Fibroblast of the conjunctiva (primary cell): ENCODE measurements at places on chromosomes 6 and 20.

GRCh38 chr6:53090576-53090975, 25.4 kb downstream of the FBXO9 start:
- DNase-seq = no peak

DNA sequence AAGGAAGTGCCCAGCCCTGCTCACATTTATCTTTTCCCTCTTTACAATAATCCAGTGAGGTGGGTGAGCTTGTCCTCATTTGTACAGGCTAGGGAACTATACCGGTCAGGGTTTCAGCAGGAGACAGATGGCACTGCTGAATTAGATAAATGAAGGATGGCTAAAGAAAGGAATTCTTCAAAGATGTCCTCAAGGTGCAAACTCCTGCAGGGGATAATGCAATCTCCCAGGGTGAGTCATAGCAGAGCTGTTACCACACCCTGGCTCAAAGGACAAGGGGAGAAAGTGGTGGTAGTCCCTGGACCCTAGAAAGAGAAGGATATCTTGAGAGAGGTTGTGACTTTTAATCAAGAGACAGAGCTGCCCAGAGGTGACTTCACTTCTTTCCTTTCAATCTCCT, 66.7 kb downstream of the RFPL4B start:
- no peak for DNase-seq

DNA sequence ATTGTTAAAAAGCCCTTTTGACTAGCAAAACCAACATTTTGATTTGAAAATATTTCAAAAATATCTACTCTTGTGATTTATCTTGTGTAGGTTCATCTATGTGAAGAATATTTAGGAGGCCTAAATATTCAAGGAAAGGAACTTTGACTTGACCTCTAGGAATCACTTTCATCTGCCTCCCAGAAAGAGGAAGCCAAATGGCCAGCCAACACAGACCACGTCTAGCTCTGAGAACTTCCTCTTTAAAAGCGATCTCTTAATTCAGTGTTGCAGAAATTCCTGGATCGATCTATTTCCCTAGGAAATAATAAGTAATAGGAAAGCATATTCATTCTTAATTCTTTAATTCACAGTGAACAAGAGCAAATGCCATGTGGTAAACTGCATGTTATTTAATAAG, 9.6 kb upstream of the MOXD1 start:
- no peak for DNase-seq

GRCh38 chr6:156727715-156728385, 49.3 kb upstream of the ARID1B start:
- no peak for DNase-seq

- no peak for DNase-seq
Observed at GRCh38 chr6:125031385-125031784, 69.1 kb downstream of the RNF217 start.

DNA sequence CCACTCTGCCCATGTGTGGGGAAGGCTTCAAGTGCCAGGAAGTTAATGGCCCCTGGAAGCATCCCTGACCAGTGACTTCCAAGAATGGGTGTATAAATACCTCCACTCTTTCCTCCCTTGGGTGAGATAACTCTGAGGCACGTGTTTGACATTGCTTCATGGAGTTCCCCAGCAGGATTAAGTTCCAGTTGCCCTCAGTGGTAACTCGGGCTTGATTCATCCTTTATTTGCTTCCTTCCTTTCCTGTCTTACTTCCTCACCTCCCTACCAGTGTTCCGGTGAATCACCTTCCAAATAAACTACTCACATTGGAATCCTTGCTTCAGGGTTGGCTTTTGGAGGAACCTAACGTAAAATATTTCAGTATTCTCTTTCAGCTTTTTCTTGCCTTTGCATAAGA, 84.6 kb upstream of the JAG1 start:
- no peak for DNase-seq

GRCh38 chr6:41100871-41101287, 28.1 kb downstream of the NFYA start:
- no peak for DNase-seq

DNA sequence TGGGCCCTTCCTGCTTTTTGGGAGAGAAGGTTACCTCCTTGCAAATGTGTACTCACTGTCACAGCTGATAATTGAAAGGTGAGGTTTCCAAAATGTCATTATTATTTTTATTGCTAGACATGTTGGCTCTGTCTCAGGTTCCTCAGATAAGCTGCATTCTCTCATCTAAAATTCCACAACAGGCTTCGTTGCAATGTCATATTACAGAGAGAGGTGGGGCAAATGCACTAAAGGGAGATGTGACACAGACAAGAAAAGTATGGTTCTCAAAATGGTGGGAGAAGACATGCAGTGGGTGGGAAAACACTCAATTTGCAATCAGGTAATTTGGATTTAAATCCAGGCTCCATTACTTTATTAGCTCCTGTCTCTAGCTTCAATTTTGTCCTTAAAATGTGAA, 256.4 kb upstream of the POU3F2 start:
- no peak for DNase-seq

GRCh38 chr6:15081447-15081846, 164.4 kb upstream of the JARID2 start:
- DNase-seq = no peak

DNA sequence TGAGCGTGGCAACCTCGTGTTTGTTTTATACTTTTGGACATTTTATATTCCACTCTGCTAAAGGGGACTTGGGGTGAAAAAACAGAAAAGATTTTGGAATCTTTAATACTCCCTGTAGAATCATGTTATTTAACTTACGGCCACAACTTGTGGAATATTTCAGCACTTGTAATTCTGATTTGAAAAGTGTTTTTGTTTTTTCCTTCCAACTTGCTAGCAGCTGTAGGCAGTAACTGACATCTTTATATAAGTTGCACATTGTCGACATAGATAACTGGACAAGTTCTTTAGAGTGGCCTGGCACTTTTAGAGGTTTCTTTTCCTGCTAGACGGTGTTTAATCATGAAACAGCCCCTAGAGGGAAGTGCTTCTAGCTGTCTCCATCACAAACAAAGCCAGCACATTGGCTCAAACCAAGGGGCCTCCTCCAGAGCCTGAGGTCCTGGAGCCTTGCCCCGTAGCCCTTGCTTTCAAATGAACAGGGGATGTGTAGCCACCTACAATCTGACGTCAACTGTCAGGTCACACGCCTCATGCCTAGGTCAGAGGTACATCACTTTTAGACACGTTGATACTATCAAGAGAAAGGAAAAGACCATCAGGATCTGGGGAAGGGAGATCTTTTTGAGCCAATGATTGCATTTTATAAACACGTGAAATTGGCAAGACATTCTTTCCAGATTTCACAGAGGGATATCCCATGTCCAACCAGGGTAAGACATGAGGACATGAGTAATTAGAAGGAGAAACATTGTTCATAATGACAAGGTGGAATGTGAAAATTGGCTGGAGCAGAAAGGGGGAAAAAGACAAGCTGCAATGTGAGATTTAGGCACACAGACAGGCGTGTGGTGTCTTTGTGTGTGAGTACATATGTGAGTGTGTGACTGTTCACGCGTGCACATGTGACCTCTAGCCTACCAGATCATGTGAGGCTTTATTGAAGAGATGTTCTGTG, 92.1 kb downstream of the TXNDC5 start:
- DNase-seq = no peak

- no peak for DNase-seq
Observed at GRCh38 chr20:55353206-55353605, 652.1 kb downstream of the CBLN4 start.

DNA sequence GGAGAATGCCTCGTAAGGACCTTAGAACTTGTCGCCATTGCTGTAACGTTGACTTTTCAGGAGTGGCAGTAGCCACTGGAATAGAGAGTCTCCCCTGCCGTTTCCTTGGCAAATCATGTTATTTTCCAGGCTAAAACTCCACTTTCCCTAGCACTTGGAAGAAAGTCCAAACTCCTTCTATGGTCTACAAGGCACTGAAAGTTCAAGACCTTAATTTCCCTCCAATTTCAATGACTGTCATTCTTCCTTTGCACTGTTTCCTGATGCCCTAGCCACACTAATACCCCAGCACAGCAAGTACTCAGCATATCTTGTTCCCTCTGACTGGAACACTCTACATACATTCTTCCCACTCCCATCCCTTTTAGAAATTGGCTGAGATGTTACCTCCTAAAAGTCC, 1.8 kb upstream of the TBPL1 start:
- DNase-seq = no peak

GRCh38 chr6:129565366-129565765, 144.6 kb downstream of the ARHGAP18 start:
- no peak for DNase-seq

DNA sequence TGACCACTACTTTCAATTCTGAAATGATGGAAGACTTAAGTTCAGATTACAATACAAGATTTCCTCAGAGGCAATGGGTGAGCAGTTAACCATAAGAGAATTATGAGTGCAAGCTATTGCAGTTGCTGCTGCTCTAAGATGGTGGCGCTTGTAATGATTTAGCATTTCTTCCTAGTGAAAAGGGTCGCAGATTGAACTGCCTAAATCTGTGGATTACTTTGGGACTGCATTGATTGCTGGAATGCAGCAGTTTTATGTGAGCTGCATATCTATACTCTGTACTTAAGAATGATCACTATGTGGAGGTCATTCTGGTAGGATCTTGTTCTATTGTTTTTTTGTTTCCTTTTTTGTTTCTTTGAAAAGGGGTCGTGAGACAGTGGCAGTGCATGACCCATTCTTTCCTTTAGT, 5.3 kb downstream of the SCAF8 start:
- no peak for DNase-seq

GRCh38 chr6:134714679-134715078, 235.2 kb downstream of the ALDH8A1 start:
- DNase-seq = peak; percentile 37

- DNase-seq = no peak
Observed at GRCh38 chr20:39857835-39858234, 831.2 kb downstream of the MAFB start.

GRCh38 chr6:144049386-144049785, 41.3 kb upstream of the PLAGL1 start:
- no peak for DNase-seq

GRCh38 chr6:123418071-123418470, 218.7 kb downstream of the TRDN start:
- no peak for DNase-seq

DNA sequence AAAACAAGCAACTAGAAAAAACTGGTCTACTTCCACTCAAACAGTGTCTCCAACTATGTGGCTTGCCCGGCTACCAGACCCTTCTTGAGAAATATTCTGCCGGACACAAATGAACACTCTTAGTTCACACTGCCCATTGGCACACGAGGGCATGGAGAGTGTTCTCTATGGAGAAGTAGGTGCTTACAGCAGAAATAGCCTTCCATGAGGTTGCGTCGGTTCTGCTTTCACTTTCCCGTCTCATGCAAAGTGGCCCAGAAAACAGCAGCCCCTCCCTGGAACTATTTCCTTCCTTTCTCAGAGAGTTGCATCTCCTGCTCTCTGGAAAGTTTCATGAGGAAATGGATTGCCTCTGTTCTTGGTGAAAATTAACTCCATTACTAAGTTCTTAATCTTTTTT, 9.5 kb upstream of the HLA-DOA start:
- no peak for DNase-seq

DNA sequence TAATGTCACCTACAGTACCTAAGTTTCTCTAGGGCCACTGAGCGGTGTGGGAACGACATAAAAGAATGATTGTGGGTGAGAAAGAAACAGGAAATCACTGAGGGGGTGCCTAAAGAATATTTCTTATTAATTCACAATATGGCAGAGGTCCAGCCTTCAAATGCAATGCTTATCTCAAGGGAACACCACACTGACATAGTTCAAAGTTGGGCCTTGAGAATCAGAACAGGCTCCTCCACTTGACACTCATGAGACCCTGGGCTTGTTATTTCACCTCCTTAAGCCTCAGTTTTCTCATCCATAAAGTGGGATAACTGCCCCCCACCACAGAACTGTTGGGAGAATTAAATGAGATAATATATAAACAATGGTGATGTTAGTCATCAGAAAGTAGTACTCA, 40.4 kb upstream of the ARHGAP18 start:
- DNase-seq = no peak

DNA sequence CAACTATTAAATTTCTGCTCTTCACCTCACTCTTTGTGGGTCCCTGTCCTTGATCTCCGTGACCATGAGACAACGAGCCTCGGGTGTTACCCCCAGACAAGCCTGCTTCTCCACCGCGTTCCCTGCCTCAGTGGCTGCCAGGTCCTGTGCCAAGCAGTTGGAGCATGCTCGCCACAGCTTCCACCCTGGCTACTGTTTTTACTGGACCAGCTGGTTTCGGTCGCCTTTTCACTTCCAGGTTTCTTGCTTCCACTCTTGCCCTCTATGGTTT, 5.6 kb downstream of the TP53RK start:
- DNase-seq = no peak

DNA sequence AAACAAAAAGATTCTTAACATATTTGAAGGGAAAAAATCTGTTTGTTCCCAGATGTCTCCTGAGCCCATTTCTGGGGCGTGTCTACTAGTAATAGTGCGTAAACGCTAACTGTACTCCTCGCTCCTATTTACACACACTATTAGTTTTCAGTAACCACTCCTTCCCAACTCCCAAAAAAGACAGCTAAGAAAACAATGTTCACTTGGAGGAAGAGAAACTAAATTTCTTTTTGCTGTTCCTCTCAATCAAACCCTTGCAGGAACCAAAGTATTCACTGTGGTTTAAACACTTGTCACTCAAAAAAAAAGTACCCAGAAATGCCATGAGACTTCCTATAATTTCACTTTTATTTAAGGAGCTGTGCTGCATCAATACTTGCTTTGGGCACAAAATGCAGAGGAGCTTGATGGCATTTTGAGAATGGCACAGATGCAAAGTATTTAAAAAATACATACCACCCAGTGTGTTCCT, 118.2 kb downstream of the BACH2 start:
- DNase-seq = no peak

DNA sequence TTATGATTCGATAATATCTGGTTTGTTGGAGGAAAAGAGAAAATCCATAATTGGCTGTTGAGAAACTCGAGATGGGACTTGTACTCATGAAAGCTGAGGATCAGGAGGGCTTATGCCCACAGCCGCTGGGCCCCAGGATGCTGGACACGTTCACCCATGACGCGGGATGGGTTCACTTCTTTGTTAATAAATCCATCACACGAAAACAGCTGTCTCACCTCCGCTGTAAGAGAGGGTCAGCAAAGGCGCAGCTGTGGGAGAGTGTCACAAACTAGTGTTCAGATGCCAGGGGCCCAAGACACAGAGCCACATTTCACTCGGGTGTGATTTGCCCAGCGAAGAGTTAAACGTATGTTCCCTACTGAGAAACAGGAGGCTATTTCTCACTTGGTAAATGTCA, 315.1 kb downstream of the THBS2 start:
- DNase-seq = no peak

- DNase-seq = peak; percentile 32
Observed at GRCh38 chr6:20875369-20875963, 341.2 kb downstream of the CDKAL1 start.
